ENCODE measurements at places on chromosomes 4 and X.

DNA sequence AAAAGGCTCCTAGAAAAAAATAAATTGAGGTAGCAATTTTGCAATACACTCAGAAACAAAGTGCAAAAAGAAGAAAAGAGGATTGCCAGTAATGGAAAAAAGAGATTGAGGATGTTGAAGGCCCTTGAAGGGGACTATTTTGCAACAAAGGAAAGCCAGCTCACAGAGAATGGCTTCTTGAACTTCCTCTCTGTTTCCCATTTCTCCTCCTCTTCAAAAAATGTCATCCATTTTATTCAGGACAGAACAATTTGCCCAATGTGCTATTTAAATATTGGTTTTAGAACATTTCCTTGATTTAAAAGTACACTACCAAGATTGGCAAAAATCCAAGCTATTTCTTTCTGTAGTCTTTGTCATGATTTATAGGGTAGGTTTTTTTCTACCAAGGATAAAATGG lies 60.2 kb downstream of the GASK1B start:
- no peak for DNase-seq

DNA sequence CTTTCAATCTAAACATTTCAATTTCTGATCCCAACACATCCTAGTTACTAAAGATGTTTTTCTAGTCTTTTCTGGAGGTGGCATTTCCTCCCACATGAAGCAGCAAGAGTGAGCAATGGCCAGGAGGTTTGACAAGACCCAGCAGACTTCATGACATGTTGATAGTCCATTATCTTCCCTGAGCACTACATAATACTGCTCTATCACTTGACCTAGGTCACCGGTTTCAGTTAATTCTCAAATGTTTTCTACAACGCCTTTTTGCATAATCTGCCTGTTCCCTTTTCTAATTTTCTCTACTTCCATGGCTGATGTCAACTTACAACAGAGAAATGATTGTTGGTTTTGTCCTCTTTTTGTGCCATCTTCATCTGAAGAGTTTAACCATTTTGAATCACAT lies 62.0 kb upstream of the GPRIN3 start:
- no peak for DNase-seq

GRCh38 chrX:49271341-49271740 lies 1.7 kb downstream of the PPP1R3F start:
- DNase-seq, result no peak

- DNase-seq, result no peak
Measured at GRCh38 chr4:82561786-82562563, at the start of gene TMEM150C. Gene TMEM150C, minus strand, starts transcription at chr4:82561988. Its CDS starts 57,331 bp downstream, at chr4:82504657.

GRCh38 chr4:147057611-147058190 lies 112.0 kb upstream of the TTC29 start:
- no peak for DNase-seq

DNA sequence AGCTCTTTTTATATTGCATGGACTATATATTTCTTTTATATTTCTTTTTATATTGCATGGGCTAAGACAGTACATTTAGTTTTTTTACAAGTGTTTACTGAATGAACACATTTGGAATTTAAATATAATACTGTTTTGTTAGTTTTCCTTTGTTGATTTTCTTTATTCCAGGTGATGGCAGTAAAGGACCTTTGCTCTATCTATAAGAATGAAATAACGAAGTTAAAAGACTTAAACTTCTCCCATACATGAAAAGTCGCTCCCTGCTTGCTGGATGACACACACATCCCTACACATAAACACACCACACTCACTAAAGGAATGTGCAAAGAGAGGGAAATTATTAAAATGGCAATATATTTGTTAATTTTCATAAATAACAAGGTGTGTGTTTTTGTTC lies 102.5 kb upstream of the ANXA10 start:
- no peak for DNase-seq

GRCh38 chr4:106365613-106366012 lies 3.0 kb downstream of the GIMD1 start:
- no peak for DNase-seq

DNA sequence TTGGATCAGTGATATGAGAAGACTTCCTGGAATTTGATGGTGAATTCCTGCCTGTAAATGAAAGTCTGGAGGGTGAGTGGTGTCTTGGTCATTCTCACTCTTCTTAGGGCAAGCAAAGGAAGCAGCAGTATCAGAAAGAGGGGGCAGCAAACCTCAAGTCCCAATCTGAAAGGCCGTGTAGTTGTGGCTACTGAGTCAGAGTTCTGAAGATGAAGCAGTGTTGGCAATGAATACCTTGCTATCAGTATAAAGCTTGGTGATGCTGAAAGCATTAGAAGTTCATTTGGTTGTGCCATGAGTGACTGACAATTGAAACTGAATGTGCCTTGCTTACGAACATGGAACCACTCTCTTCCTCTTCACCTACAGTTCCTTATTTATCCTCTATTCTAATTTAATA lies 35.0 kb upstream of the GLRA3 start:
- DNase-seq, result no peak

- no peak for DNase-seq
Measured at GRCh38 chrX:107552930-107553329, 75.4 kb upstream of the PRPS1 start.

DNA sequence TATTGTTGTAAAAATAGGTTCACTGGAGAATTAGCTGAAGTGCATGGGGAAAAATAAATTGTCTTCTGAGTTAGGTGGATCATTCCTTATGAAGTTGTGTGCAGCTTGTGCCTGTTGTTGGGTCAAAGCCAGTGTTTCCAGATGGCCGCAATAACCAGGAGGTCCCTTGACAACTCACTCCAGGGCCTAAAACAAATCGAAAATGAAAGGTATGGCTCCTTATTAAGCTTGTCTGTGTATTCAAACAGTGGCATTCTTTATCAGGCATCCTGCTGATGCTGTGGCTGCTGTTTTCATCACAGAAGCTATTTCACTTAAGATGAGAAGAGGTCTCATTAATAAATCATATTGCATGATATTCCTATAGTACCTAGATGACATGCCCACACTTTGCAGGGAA lies 80.2 kb downstream of the GRIA2 start:
- DNase-seq, result no peak

- DNase-seq, result no peak
Measured at GRCh38 chr4:52979020-52979419, 116.9 kb downstream of the RASL11B start.

DNA sequence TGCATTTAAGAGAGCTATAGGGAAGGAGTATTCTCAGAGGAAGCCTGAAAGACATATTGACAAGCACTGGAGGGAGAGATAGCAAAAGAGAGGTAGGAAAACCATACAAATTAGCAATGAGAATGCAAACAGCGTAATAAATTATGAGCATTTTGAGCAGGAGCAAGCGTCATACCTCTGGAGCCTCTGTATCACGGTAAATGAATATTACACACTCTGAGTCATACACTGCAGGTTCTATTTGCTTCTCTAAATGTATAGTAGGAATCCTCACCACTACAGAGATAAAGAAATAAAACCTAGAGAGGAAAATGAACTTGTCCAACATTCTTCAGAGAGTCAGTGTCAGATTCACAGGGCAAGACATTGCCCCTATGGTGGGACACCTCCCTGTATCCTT lies 46.4 kb upstream of the GABRE start:
- no peak for DNase-seq

DNA sequence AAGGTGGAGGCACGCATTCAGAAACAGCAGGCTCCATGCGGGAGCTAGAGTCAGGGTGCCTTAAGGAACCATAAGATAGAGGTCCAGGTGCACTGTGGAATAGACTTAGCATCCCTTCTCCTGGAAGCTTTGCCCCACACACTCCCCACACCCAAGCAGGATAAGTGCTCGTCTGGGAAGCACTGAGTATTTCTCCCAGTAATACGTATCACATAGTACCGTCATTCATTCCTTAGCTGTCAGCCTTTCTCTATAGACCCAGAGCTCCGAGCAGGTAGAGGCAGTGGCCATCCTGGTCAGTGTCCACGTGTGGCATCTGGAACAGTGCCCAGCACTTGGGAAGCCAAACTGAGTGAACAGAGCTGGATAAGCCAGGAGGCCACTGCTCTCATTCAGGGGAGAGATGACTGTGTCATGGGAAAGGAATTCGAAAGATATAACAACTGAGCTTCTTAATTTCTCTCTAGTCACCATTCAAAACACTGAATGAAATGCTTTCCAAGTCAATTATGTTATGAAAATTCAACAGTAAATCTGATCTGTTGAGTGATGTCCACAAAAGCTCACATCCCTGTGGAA lies 9.9 kb downstream of the APBB2 start:
- DNase-seq, result no peak

Measured in stimulated activated CD8-positive, alpha-beta memory T cell treated with anti-CD3 and anti-CD28 coated beads, Interleukin-7, amount 100 ng/mL, for 1 hour (primary cell).